ENCODE measurements at places on chromosomes 6 and 20.

GRCh38 chr20:62570403-62570802 is 71.9 kb upstream of the SLCO4A1 start:
- DNase-seq = no peak

DNA sequence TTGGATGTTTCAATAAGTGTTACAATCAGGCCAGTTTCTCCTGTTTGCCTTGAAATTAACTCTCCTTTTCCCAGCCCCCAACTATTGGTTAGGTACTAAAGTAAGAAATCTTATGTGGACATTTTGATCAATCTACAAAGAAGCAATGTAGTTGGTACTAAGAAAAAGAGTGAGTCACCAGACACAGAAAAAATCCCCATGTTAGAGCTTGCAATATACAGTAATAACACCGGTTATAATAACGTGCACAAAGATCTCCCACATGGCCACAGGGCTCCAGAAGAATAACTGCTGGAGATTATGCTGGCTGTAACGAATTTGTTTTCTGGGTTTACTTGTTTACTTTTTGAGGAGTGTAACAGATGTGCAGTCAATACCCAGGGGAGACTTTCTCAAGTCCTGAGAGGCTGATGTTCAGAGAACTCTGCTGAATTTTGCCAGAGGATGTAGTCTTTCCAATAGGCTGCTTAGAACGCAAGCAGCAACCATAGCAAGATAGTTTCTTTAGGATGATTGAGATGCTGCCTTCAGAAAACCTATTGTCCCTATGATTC is 166.2 kb upstream of the SPACA1 start:
- no peak for DNase-seq

DNA sequence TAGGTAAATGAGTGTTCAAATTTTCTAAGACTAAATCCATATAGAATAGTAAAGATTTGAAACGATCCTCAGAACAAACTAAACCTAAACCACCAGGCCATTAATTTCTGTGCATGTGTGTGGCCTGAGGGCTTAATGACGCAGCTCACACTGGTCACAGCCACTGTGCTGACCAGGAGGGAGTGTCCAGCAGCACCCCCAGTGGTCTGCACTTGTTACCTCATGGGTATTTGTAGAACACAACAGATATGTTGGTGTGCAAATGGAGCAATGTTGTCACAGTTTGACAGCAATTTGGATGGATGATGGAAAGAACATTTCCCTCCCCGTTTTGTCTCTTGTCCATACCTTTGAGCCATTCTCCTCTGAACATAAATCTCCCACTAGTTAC is 122.4 kb upstream of the EXOC2 start:
- no peak for DNase-seq

DNA sequence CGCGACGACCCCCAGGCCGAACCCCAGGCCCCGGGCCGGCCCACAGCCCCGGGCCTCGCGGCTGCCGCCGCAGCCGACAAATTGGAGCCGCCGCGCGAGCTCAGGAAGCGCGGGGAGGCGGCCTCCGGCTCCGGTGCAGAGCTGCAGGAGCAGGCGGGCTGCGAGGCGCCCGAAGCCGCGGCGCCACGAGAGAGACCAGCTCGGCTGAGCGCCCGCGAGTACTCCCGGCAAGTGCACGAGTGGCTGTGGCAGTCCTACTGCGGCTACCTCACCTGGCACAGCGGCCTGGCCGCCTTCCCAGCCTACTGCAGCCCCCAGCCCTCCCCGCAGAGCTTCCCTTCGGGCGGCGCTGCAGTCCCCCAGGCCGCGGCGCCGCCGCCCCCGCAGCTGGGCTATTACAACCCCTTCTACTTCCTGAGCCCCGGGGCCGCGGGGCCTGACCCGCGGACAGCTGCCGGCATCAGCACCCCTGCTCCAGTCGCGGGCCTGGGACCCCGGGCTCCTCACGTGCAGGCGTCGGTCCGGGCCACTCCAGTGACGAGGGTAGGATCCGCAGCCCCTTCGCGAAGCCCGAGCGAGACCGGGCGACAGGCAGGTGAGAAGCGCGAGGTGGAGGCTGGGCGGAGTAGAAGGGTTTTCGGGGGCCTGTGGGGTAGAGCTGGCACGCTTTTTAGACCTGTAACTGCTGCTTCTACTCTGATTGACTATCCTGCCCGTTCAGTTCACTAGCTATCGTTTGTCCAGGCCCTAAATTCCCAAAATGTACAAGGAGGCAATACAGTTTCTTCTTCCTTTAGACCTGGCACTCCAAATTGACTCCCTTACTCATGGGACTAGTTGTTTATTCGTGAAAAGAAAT is 654 bp downstream of the FAM8A1 start:
- peak; percentile 26 for DNase-seq

DNA sequence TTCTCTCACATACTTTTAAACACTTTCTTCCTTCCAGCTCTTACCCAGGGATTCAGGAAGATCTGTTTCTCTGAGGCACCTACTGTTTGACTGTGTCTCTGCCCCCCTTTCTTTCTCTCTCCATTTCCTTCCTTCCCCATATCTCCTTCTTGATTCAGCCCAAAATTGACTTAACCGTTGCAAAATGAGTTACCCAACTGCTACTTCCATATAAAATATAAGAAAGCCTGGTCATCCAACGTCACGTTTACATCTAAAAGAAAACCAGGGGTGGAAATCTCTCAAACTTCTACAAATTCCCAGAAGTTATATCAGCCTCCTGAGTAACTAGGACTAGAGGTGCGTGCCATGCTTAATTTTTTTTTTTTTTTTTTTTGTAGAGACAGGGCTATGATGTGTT is 95.2 kb upstream of the INSM1 start:
- DNase-seq = no peak

Measured in stimulated activated CD4-positive, alpha-beta T cell treated with anti-CD3 and anti-CD28 coated beads, Interleukin-4, amount 100 ng/mL, for 4 hours (primary cell).